ENCODE measurements at places on chromosomes 2 and 18.

GRCh38 chr2:127217470-127218325 is 2.4 kb downstream of the CYP27C1 start:
- DNase-seq, result no peak

DNA sequence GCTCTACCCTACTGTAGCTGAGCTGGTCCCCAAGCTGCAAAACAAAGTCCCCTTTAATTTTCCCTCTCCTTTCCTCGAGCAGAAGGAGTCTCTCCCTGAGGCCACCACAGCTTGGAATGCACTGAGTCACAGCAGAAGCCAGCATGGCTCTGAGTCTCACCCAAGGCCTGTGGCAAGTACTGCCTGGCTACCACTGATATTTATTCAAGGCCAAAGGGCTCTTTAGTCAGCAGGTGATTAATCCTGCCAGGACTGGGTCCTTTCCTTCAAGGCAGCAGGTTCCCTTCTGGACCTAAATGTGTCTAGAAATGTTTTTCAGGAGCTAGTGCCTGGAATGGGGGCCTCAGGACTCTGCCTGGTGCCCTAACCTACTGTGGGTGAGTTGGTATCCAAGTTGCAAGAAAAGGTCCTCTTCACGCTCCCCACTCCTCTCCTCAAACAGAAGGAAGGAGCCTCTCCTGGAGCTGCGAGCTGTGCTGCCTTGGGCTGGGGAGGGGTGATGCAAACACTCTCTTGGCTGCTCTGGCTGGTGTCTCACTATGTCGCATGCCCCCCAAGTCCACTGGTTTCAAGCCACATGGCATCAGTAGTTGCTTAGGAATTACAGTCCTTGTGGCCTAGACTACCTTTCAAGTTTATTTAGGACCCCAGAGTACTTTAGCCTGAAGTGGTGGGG is 53.4 kb downstream of the CD28 start:
- no peak for DNase-seq

DNA sequence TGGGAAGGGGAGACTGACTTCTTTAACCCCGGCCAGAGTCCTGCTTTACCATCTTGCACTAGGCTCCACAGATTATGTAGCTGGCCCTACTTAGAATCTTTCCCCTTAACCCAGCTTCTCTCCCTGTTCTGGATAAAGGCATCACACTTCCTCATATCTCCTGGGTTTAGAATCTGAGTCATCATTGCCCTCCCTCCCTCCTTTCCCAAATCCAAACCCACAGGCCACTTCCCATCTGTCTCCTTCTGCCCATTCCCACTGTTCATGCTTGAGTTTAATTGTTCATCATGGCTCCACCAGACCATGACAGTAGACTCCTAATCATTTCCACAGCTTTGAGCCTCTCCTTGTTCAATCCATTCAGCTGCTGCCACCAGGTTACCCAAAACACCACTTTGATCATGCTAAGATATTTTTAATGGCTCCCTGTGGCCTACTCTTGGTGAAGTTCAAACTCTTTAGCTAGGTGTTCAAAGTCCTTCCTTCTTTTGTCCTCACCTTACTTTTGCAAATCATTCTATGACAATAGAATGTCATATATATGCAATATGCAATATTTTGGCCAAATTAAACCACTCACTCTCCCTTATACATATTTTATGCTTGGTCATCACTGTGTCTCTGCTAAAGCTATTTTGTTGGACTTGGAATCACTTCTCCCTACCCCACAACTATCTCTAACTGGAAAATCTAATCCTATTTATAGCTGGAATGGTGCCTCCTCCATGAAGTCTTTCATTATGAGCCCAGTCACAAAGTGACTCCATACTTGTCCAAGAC is 5.5 kb downstream of the PDE11A start:
- no peak for DNase-seq

- no peak for DNase-seq
These were observed 151.1 kb downstream of the GALNT1 start for GRCh38 chr18:35732636-35733035.

DNA sequence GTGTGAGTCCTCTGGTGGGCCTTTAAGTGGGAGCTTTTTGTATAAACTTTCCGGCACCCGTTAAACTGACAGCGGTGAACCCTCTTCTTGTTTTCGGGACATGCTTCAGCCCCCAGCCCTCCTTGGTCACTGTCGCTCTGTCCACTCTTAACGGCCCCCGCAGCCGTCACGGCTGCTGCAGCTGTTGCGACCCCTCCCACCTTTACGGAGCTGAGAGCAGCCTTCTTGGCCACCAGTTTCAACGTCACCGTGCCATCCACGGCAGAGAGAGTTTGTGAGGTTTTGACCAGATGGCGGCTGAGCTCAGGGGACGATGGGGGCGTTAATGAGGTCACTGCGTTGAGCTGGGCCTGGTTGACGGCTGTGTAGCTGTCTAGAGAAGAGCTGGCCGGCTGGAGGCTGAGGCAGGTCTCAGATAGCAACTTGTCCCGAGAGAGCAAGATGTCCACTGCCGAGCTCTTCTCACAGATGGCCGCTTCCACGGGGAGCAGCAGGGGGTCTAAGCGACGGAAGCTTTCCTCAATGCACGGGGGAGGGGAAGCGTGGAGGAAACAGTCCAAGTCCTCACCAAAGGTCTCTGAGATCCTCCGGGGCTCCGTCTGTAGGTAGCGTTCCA is 41.9 kb downstream of the KLF7 start:
- no peak for DNase-seq

- DNase-seq, result no peak
These were observed 5.5 kb upstream of the CCDC74A start for GRCh38 chr2:131521961-131522781.

GRCh38 chr2:21281384-21281783 is 157.6 kb downstream of the TDRD15 start:
- no peak for DNase-seq

DNA sequence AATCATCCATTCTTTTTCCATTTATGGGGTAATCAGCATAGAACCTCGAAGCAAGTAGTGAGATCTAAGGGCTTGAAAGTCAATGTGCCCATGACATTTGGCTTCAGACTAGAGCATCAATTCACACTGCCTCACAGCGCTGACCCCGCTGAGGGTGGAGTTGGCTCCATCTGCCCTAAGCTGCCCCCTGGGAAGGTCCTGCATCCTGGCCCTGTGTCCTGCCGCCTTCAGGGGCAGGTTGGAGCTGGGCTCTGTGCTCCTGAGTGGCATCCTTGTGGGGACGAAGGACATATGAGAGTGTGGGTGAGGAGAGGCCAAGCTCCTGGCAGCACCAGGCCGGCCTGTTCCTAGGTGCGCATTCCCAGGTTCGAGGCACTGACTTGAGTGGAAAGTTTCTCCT is 249.4 kb downstream of the FHOD3 start:
- no peak for DNase-seq

DNA sequence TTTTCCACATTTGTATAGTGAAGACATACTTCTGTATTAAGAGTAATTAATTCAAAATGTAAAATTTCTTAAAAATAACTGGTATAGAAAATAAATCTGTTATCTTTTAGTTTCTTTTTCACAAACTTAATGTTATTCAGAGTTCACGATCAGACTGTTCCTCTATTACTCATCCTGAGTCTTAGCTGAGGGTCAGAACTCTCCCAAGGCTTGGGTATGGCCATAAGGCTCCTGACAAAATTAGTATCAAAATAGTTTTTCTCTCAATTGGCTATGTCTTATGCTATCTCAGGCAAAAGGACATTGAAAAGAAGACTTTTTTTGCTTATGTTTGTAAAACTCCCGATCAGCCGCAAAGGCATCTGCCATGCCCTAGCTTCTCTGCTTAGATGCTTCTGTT is 56.1 kb upstream of the NAB1 start:
- no peak for DNase-seq

DNA sequence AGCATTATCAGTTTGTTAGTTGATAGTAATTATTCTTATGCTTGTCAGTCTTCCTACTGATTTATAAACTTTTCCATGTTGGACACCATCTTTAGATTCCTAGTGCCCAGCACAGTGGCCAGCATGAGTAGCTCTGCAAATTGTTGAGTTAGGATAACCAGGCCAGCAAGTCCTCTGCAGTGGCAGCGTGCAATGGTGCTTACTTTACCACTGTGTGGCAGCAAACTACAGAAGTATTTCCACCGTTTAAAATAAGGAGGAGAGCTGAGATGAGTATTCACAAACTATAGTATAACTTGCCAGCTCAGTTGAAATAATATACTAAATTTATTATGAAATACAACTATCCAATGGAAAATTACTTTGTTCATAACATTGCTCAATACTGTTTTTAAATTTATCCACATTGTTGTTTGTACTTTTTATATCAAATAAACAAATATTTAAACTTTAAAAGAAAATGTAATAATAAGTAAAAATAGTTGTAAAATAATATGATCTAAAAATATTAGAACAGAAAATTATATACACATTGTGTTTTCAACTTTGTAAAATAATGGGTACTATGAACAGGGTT is 9.3 kb upstream of the THADA start:
- DNase-seq, result no peak

DNA sequence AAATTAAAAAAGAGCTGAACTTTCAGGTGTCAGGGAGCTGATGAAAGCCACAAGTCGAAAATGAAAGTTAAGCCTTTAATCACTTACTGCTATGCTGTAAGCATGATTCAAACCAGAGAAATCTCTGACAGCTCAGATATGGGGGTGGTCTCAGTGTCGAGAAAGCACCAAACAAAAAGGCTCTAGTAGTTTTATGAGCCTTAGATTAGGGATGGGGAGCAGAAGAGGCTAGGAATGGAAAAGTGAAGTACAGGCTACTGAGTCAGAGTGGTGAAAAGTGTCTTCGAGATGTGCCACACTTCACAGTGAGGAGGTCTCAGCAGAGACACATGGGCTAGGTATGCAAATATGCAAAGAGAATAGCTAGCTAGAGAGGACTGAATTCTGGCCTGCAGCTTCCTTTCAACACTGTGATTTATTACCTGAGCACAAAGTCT is 482.2 kb downstream of the SPAG16 start:
- no peak for DNase-seq

DNA sequence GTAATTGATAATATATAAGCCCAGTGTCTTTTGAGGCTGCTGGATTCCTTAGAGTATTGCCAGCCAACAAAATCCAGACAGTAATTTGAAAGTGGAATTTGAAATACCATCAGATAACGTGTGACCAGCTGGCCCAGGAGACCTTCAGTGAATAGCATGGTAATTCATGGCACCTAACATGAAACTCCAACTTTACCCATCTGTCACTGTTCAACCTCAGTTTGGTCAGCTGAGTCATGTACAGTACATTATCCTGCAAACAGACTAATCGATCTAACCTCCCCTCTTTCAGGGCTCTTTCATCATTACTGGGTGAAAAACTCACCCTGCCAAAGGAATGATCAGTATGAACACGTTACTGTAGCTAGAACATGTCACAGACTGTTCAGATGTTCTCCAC is 230.6 kb downstream of the DOK6 start:
- no peak for DNase-seq

- no peak for DNase-seq
These were observed 45.3 kb upstream of the SPAG16 start for GRCh38 chr2:213238753-213239495.

DNA sequence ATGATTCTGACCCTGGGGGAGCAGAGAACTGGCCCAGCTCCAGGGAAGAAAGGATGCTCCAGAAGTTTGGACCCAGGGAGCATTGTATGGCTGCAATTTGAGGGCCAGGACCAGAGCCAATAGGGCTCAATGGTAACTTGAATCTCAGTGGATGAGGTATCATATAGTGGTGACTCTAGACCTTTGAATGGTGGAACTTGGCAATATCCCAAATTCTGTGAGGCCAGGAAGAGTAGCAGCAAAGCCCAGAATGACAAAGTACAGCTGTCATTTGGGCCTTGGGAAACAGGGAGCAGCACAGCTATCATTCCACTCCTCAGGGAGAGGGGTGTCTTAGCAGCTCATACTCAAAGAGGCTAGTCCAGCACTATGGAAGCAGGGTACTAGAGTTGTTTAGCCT is 332.9 kb upstream of the RBMS1 start:
- DNase-seq, result no peak

- DNase-seq, result no peak
These were observed 45.1 kb downstream of the DHX57 start for GRCh38 chr2:38830526-38831159.

DNA sequence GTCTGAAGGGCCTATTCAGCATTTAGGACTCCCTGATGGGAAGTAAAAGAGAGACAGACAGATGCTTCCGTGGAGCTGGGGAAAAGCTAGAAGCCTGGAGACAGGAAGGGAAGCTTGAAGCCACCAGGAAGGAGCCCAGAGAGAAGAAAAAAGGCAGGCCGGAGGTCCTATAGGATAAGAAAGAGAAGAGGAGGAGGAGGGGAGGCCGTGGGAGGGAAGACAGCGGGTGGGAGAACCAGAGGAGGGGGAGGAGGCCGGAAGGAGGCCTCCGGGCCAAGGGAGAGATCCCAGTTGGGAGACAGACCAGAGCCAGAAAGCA is 107.1 kb upstream of the PKDCC start:
- DNase-seq, result no peak

DNA sequence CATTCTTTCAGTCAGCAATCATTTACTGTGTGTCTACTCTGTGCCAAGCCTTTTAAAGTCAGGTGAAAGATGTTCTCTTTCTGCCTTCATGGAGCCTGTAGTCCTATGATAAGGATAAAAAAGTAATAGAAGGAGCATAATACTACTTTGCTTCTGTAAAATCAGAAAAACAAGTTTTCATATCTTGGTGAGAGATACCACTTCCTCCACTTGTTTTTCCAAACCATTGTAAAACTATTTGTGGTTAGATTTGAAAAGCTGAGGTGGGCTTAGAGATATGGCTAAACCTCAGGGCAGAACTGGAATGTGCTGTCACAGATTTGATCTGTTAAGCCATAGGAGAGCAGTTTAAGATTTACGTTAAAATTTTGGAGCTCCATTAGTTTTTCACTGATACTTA is 104.7 kb upstream of the FAM117B start:
- no peak for DNase-seq

DNA sequence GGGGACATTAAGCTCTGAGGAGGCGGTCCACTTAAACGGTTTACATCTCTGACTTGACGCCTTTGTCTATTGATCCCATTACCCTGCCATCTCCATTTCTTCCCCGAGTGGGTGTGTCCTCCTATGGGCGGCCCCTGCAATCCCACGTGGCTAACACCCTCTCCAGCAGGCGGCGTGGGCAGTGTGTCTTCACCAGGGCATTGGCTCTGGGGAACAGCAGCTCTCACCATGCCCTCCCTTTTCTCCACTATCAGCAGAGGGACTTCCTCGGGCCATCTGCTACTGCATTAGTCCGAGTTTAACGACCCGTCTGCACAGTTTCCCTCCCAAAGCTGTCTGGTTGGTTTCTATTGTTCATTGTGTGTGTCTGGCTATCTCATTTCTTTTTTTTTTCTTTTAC is 511.9 kb upstream of the NRP2 start:
- no peak for DNase-seq
